ENCODE measurements at places on chromosomes 1 and 21.

DNA sequence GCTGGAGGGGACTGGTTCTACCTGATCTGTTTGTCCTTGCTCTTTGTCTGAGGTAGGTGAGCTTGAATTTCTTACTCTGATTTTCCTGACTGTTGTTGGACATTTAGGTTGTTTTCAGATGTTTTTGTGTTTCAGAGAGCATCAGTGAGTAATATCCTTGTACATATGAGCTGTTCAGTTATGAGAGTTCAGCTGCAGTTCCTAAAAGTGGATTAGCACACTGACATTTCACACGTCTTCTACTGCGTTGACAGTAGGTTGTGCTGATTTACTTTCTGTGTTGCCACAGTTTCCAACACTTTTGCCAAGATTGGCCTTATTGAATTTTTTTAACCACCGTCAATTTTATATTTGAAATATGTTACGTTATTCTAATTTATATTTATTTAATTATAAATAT lies 27.7 kb downstream of the CXADR start:
- DNase-seq = no peak

- no peak for DNase-seq
These were observed 17.1 kb downstream of the RPAP2 start for GRCh38 chr1:92315766-92316599.

DNA sequence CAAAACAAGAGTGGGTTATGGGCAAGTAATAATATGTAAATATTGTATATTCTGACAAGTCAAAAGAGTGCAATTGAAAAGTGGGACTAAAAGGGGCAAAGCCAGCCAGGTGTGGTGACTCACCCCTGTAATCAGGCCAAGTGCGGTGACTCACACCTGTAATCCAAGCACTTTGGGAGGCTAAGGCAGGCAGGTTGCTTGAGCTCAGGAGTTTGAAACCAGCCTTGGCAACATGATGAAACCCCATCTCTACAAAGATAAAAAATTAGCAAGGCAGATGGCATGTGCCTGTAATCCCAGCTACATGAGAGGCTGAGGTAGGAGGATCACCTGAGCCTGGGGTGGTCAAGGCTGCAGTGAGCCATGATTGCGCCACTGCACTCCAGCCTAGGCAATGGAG lies 304.0 kb downstream of the HHIPL2 start:
- no peak for DNase-seq

- DNase-seq = no peak
These were observed 1.2 kb upstream of the TNFRSF4 start for GRCh38 chr1:1215080-1215676.

DNA sequence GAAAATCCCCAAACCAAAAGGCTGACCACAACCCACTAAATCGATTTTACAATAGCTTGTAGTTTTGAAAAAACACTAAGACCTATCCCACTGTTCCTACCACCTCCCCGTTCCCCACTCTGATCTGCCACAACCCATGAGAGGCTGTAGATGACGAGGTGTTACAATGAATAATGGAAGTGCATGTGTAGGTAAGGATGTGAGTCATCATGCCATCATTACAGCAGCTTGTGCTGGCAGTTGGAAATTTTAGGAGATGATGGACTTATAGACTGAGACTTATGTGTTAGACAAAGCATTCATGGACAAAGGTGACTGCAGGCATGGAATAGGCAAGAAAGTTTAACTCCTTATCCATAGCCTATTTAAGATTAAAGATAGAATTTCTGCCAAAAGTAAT lies 184.7 kb upstream of the CACYBP start:
- DNase-seq = no peak

DNA sequence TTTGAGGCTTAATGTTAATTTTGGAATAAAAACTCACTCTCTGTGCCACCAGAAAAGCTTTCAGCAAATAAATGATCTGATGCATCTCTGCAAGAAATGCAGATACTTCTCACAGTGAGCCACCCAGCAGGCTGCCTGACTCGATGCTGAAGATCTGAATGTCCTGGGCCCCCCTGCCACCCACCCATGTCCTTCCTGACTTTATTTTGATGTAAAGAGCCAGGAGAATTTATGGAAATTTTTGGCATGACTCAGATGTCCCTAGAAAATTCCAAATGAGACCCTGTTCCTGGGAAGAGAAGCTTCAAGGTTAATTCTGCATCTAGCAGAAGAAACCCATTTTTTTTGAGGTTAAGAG lies 62.8 kb upstream of the COA6 start:
- no peak for DNase-seq

DNA sequence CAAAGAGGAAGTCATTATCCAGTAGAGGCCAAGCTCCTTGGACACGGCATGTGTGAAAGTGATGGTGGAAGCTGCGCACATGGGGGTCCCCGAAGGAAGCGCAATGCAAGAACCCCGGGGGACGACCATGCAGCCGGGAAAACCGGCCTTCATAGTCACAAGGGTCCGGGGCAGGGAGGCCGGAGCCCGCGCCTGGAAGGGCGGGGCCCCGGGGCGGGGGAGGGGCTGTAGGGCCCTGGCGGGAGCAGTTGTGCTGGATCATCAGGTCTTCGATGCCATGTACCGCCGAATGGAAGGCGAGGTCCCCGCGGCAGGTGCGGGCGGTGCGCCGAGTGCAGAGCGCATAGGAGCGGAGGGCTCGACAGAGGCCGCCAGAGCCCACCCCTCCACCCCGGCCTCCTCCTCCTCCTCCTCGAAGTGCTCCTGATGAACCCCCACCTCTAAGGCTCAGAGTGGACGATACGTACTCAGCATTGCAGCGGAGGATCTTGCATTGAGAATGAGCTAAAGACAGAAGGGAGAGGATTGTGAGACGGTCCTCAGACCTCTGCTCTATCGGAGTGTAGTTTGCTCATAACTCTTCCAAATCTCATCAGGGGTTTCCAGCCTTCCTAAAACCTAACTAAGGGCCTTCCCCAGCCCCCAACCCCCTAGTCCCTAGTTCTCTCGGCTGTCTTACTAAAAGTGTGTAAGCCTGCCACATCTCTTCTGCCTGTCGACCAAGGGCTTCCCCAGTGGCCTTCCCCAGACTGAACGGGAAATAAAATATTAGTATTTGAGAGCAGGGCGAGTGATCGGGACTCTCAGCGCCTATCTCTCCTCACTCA lies 2.1 kb downstream of the HJV start:
- DNase-seq = peak; percentile 47

GRCh38 chr1:147579532-147579931 lies 38.2 kb downstream of the BCL9 start:
- DNase-seq = peak; percentile 7

- no peak for DNase-seq
These were observed 3.3 kb downstream of the ZNF692 start for GRCh38 chr1:248855580-248855979.

- DNase-seq = no peak
These were observed 3.0 kb downstream of the YARS1 start for GRCh38 chr1:32813941-32814739.

GRCh38 chr1:30790850-30791778 lies 33.5 kb upstream of the LAPTM5 start:
- DNase-seq = no peak

DNA sequence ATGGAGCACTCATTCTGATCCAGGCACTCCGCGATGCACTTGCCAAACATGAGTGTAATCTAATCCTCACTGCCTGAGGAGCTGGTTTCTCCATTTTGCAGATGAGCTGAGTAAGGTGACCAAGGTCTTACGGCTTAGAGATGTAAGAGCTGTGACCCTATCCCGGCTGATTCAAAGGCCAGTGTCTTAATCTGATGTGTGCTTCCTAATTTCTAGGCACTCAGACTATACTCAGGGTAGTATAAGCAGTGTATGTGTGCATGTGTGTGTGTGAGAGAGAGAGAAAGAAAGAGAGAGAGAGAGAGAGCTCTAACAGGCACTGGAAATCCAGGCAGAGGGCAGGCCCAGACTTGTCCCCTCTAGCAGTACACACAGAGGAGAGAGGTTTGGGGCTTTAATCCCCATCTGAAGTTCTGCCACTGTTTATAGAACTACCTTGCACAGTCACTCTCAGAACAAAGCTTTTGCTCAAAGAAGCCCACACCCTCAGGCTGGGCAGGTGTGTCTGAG lies 188.2 kb downstream of the ZBTB18 start:
- no peak for DNase-seq

GRCh38 chr1:160685266-160685665 lies 26.4 kb downstream of the CD48 start:
- DNase-seq = no peak

DNA sequence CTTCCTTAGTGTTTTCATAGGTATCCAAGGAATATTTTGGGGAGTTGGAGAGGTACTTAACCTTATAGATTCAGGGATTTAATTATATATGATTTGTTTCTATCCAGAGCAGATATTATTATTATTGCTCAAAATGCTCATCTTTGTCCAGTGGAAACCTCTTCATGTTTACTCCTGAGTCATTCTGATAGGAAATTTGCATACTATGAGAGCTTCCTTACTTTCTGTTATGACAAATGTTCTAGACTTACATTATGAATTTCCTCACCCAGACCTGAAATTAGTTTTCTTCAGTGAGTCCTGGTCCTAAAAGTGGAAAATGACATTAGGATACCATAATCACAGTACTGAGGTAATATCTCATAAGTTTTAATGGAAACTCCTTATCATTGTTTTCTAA lies 57.5 kb upstream of the PLPPR5 start:
- DNase-seq = no peak

DNA sequence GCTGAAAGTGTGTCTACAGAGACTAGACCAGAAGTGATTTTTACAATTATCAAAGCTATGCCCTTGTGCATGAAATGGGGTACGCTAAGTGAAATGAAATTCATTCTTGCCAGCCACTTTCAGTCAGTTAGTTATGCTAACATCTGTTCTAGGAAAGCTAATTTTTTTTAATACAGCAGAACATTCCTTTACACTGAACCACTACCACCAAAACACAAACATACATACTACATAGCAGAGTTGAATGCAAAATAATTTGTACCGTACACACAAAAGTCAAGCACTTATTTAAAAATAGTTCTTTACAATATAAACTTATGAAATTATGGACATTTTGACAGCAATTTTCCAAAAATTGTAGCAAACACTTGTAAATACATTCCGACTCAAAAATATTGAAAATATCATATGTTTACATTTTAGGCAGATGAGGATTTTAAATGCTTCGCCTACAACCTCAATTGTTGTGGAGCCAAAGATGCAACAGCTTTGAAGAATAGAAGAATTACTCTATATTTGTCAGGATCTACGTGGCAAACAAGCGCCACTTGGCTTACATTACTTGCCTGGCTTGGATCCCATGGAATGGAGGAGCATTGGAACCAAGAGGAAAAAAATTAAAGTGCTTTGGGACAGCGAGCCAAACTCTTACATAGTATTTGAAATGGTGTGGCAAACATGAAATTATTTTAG lies 30.6 kb downstream of the WLS start:
- DNase-seq = no peak

- DNase-seq = no peak
These were observed 78.9 kb downstream of the CLEC20A start for GRCh38 chr1:178417858-178418257.

- peak; percentile 50 for DNase-seq
These were observed 1.4 kb downstream of the TENT5B start for GRCh38 chr1:27011058-27011764.

DNA sequence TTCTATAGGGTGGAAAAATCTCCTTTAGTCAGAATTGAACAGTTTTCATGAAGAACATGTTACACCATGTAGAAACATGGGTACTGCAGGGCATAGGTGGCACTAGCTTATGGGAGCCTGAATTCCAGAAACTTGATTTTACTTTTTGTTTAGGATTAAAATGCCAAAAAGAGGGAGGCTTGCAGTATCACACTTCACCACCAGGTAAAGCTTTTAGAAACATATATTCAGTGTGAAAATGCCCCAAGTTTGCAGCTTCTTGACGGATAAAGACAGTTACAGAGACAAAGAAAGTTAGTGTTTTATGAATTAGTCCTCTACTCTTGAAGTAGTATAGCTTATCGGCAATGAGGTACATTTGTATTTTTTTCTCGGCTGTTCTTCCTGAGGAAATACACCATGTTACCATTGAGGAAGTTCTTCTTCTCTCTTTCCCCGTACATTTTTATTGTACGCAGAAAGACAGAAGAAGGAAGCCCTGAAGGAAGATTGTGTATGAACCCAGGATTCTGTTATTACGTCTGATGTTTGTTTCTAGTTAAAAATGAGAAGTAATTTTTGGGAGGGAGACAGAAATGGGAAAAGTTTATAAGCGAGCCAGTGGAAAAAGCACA lies 66.1 kb downstream of the PBX1 start:
- DNase-seq = no peak

DNA sequence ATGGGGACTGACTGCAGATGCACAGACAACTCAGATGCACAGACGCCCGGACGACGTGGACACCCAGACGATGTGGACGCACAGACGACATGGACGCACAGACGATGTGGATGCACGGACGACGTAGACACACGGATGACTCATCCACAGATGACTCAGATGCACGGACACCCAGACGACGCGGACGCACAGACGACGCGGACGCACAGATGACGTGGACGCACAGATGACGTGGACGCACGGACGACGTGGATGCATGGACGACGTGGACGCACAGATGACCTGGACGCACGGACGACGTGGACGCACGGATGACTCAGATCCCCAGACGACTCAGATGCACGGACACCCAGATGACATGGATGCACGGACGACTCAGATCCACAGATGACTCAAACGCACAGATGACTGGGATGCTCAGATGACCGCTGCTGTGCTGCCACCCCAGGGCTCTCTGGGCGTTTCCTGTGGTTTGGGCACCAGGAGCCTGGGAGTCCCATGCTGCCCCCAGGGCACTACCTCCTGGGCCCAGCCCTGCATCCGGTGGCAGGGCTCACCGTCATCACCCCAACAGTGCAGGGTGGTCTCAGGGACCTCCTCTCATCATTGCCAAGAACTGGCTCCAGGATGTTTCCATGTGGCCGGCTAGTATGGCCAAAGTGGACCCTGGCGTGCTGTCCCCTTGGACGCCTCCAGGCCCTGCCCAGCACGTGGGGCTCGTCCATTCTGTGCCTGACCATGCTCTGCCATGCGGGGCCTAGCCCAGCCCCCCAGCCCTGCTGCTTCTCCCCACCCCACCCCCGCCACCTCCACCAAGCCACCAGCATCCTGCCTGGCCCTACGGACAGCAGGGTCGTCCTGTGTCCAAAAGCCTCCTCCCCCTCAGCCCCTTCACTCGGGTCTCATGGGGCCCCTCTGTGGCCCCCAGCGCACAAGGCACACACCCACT lies 14.0 kb downstream of the FAAP20 start:
- no peak for DNase-seq

Data from nephron progenitor cell (in vitro differentiated cells).